ENCODE measurements at places on chromosomes 1 and 21.

DNA sequence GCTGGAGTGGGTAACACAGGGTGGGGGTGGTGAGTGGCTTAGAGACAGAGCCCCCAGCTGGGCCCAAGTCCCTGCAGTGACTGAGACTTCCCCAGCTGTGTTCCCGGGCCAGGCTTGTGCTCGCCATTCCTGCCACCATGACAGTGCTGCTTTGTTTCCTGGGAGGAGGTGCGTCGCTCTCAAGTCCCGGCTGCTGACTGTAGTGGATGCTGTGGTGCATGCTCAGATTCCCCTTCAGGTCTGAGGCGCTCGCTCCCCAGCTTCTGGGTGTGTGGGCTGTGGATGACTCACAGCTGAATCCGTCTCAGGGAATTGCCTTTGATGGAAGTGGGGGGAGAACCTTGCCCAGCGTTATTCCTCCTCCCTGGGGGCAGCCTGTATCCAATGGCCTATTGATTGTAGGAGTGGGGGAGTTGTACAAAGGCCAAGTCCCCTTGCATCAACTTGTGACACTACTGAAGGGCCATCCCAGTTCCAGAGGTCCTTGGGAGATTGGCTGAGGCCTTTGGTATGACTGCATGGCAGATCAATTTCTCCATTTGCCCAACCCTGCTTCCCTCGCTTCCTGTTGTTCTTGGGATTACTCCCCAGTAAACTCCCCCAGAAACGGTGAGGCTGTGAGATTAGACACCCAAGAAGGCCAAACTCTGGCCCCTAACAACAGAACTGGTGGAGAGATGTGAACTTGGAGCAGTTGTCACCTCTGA is 17.8 kb upstream of the POU3F1 start:
- H3K27ac ChIP-seq, result no peak overlapping the region
- no peak overlapping the region for H3K4me3 ChIP-seq
- no peaks in the 10 kb centered on the region for H3K36me3 ChIP-seq
- peaks cover 10% of the 10 kb centered on the region for H3K27me3 ChIP-seq
- DNase-seq, result no peak

- H3K27me3 ChIP-seq, result peaks cover 41% of the 10 kb centered on the region
- H3K36me3 ChIP-seq, result no peaks in the 10 kb centered on the region
- H3K27ac ChIP-seq, result no peak overlapping the region
- no peak overlapping the region for H3K4me3 ChIP-seq
- no peaks in the 10 kb centered on the region for H3K4me1 ChIP-seq
Observed at GRCh38 chr1:33410091-33410701, 20.7 kb downstream of the PHC2 start.

DNA sequence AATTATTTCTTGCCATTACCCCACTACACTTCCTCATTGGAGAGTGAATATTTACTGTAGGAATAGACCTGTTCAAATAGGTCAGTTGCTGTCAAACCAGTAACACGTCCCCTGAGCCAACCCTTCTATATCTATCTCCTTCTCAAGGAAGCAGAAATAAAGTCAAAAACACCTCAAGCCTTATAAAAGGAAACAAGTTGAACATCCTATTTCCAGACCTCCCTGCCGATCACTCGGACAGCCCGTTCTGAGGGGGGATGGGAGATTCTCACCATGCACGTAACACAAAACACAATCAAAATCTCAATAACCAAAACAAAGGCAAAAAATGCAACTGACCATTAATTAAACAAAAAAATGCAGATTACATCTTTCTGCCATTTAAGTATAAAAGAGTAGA is 121.5 kb upstream of the KRTAP19-8 start:
- H3K27ac ChIP-seq, result peak overlapping the region; percentile 73
- H3K4me1 ChIP-seq, result peaks cover 47% of the 10 kb centered on the region
- no peak for DNase-seq
- peak overlapping the region; percentile 71 for H3K4me3 ChIP-seq

DNA sequence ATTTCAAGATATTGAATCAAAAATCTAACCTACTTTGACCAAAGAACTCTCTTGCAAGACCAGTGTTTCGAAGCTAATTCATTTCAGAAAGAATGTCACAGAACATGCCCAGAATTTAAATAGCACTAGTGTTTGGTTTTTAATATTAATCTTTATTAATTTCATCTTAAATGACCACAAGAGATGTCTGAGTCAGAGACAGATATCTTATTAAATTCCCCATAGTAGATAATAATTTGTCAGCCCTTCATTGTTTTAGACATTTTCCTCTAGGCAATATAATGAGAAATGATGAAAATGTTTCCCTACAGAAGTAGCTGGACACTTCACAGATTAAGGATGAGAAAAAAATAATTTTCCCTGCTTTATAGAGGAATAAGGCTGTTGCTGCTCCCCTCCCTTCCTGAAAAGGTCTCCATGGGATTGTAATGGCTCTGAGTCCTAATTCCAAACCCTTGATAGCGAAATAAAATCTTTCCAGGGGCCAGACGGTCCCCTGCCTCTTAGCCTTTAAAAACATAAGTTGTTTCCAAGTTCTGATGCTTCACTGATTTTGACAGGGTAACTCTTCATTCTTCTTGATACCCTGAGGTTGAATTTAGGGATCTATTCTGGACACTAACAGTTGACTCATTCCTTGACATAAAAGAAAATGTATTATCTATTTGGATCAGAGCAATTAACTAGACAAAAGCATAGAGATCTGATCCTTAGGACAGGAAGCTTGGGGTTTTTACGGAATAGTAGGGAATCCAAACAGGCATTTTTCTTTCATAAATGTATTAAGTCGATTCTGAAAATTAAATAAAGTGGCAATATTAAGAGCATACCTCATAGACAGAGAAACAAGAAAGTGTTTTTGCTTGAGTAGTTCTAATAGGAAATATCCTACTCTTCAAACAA is 820.8 kb downstream of the BRINP3 start:
- no peak for DNase-seq
- H3K27me3 ChIP-seq, result no peaks in the 10 kb centered on the region
- no peak overlapping the region for H3K27ac ChIP-seq
- no peaks in the 10 kb centered on the region for H3K4me1 ChIP-seq
- no peak overlapping the region for H3K4me3 ChIP-seq

DNA sequence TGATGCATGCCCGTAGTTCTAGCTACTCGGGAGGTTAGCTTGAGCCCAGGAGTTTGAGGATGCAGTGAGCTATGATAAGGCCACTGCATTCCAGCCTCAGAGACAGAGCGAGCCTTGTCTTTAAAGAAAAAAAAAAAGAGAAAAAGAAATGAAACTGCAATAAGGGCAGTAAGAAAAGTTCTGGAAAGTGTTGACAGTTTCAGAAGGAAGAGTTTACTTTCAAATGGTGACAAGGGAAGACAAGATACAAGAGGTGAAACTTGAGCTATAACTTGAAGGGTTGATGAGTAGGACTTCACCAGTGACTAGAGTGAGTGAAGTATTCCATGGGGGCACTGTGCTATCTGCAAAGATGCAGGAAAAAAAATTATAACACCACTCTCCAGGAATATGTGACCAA is 125.0 kb downstream of the AKT3 start:
- DNase-seq, result no peak
- no peak overlapping the region for H3K27ac ChIP-seq
- peaks cover 9% of the 10 kb centered on the region for H3K4me1 ChIP-seq
- no peaks in the 10 kb centered on the region for H3K27me3 ChIP-seq
- no peak overlapping the region for H3K4me3 ChIP-seq

DNA sequence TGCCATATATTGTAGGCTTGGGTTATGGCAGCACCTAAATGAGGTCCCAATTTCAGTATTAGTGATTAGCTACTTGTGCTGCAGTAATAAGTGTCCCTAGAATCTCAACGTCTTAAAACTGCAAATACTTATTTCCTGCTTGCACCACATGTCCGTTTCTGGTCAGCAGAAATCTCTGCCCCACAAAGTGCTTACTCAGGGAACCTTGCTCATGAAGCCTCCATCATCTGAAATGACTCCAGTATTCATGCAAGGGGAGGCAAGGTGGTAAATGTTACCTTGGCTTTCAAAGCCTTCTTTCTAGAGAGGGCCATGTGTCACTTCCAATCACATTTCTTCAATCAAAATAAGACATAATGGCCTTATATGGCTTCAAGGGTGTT is 274.2 kb upstream of the KAZN start:
- no peak overlapping the region for H3K27ac ChIP-seq
- no peaks in the 10 kb centered on the region for H3K36me3 ChIP-seq
- no peak overlapping the region for H3K4me3 ChIP-seq
- peaks cover 2% of the 10 kb centered on the region for H3K4me1 ChIP-seq
- H3K27me3 ChIP-seq, result no peaks in the 10 kb centered on the region
- no peak for DNase-seq

DNA sequence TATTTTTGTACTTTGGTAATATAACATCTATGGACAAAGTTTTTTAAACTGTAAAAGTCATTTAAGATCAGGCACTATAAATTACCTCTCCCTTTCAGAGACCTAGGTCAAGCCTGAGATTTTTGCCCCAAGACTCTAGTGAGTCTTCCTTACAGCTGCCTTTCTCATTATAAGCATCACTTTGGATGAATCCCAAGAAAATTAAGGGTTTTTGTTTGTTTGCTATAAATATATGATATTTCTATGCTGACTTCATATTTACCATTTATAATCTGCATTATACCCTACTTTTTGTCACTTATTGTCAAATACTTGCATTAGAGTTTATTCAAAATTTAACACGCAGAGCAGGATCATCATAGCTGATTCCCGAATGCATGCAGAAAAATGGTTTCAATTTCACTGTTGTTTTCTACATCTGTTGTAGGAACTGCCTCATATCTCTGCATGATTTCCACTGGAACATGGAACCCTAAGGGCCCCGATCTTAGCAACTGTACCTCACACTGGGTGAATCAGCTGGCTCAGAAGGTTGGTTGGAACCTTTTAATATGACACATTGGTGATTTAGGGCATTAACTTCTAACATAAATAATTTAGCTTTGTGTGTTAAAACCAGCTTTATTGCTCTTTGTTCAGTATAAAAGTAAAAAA is 150.0 kb downstream of the ADGRL2 start:
- no peak overlapping the region for H3K4me3 ChIP-seq
- no peaks in the 10 kb centered on the region for H3K4me1 ChIP-seq
- no peaks in the 10 kb centered on the region for H3K36me3 ChIP-seq
- no peak overlapping the region for H3K27ac ChIP-seq
- H3K27me3 ChIP-seq, result no peaks in the 10 kb centered on the region

GRCh38 chr1:21659099-21659923 is 9.8 kb downstream of the RAP1GAP start:
- peak overlapping the region; percentile 61 for H3K4me3 ChIP-seq
- H3K4me1 ChIP-seq, result peaks cover 3% of the 10 kb centered on the region
- H3K36me3 ChIP-seq, result no peaks in the 10 kb centered on the region

DNA sequence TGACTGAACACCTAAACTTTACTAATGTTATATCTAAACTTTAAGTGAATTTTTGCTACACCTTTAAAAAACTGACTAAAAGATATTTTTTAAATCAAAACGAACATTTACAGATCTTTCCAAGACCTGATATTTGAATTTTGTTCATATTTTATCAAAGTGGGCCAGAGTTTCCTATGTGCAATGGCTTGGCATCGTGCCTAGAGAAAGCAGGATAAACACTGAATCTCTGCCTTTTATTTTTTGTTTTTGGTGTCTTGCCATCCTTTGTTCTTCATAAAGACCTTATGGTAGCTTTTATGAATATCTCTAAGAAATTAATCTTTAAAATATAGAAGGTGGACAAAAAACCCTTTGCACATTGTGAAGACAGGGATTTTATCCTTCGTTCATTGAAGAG is 25.8 kb upstream of the VPS26C start:
- H3K4me1 ChIP-seq, result peaks cover 2% of the 10 kb centered on the region
- H3K27me3 ChIP-seq, result peaks cover 12% of the 10 kb centered on the region
- no peak overlapping the region for H3K27ac ChIP-seq
- no peaks in the 10 kb centered on the region for H3K36me3 ChIP-seq

DNA sequence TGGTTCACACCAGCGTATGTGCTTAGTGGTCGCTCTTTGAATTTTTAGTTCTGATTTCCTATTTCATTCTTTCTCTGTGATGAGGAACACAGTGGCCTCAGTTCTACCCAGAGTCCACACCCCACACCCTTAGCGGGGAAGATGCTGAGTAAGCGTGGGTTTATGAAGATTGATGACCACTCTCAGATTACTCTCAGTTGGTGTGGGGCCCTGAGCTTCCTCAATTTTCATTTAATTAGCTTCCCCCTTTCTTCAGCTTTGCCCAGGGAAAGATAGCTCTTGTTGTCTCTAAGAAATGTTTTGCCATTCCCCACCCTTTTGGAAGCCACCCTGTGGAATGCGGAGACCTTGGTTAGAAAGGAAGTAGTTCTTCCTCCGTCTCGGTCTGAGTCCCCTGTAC is 299.9 kb upstream of the PROX1 start:
- H3K4me1 ChIP-seq, result no peaks in the 10 kb centered on the region
- H3K36me3 ChIP-seq, result no peaks in the 10 kb centered on the region
- H3K4me3 ChIP-seq, result no peak overlapping the region
- no peaks in the 10 kb centered on the region for H3K27me3 ChIP-seq
- DNase-seq, result no peak
- H3K27ac ChIP-seq, result no peak overlapping the region

- no peak overlapping the region for H3K4me3 ChIP-seq
- H3K27me3 ChIP-seq, result no peaks in the 10 kb centered on the region
- H3K36me3 ChIP-seq, result peaks cover 65% of the 10 kb centered on the region
- H3K4me1 ChIP-seq, result peaks cover 6% of the 10 kb centered on the region
- DNase-seq, result no peak
Observed at GRCh38 chr1:52386458-52386857, 17.8 kb downstream of the ORC1 start.

- no peaks in the 10 kb centered on the region for H3K27me3 ChIP-seq
- no peak overlapping the region for H3K4me3 ChIP-seq
- H3K36me3 ChIP-seq, result peaks cover 6% of the 10 kb centered on the region
- peaks cover 8% of the 10 kb centered on the region for H3K4me1 ChIP-seq
Observed at GRCh38 chr1:185058110-185058509, 12.8 kb downstream of the RNF2 start.

- H3K27me3 ChIP-seq, result no peaks in the 10 kb centered on the region
- DNase-seq, result no peak
- no peaks in the 10 kb centered on the region for H3K36me3 ChIP-seq
- H3K4me3 ChIP-seq, result no peak overlapping the region
- no peaks in the 10 kb centered on the region for H3K4me1 ChIP-seq
Observed at GRCh38 chr1:218447010-218447689, 102.0 kb downstream of the TGFB2 start.

DNA sequence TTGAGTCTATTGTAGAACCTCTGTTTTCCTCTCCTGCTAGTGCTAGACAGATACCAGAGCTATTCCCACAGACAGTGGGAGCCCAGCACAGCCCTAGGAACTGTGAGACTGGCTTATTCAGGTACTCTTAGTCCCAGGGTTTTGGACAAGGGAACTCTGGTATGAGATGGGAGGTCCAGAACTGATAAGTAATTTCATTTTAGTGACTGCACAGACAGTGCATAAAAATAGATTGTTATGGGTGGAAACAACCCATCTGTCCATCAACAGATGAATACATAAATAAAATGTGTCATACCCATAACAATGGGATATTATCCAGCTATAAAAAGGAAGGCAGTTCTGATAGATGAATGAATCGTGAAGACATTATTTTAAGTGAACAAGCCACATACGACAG is 9.0 kb downstream of the EPS8L3 start:
- no peak overlapping the region for H3K27ac ChIP-seq
- no peak for DNase-seq
- H3K36me3 ChIP-seq, result no peaks in the 10 kb centered on the region
- H3K4me3 ChIP-seq, result no peak overlapping the region
- H3K27me3 ChIP-seq, result peaks cover 13% of the 10 kb centered on the region

- DNase-seq, result no peak
- H3K4me1 ChIP-seq, result peaks cover 37% of the 10 kb centered on the region
- H3K27ac ChIP-seq, result no peak overlapping the region
- no peak overlapping the region for H3K4me3 ChIP-seq
Observed at GRCh38 chr1:198741744-198742143, 102.9 kb downstream of the PTPRC start.
